Nucleus accumbens (tissue), 56 donors: ENCODE measurements at places on chromosomes 11 and 22.

DNA sequence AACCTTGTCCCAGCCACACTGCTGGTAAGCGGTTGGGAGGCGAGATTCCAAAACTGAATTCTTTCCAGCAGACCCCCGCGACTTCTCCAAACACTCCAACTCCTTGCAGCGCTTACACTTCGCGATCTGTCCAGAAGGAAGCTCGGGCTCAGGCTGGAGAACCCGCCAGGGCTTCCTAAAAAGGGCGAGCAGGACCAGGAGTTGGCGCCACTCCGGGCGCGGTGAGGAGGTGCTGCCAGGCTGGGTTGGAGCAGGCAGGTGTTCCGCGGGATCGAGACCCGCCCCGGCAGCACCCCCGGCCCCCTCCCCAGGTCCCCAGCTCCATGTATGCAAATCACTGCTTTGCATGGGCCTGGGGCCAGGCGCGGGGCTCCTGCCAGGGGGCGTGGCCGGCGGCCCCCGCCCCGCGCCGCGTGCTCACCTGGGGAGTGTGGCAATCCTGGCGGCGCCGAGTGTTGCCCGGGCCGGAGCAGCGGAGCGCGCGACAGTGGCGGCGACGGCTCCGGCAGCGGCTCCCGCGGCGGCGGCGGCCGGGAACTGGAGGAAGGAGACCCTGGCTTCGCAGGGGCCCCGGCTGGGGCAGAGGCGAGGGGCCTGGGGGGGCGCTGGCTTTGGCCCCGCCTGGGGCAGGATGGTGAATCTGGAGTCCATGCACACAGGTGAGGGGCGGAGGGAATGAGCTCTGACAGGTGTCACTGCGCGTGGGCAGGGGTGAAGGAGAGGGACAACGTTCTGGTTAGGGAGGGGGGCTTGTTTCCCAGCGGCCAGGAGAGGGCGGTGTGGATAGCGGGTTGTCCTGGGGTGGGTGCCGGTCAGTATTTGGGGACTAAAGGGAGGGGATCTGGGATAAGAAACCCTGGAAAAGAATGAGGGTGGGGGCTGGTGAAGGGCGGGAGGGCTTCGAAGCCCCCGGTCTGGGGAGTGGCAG, at the start of gene POU2F3:
TSS of gene POU2F3 (plus strand) at position 428 of the 928 bp plus-strand sequence. CDS start at position 632, 204 bp downstream.
- DNase-seq: no peak

- no peak for DNase-seq
Measured at GRCh38 chr11:91794146-91794545, 430.5 kb upstream of the FAT3 start.

- DNase-seq: no peak
Measured at GRCh38 chr11:67024966-67025365, 2.0 kb downstream of the SYT12 start.

- DNase-seq: no peak
Measured at GRCh38 chr22:27983361-27983791, 64.3 kb upstream of the PITPNB start.

DNA sequence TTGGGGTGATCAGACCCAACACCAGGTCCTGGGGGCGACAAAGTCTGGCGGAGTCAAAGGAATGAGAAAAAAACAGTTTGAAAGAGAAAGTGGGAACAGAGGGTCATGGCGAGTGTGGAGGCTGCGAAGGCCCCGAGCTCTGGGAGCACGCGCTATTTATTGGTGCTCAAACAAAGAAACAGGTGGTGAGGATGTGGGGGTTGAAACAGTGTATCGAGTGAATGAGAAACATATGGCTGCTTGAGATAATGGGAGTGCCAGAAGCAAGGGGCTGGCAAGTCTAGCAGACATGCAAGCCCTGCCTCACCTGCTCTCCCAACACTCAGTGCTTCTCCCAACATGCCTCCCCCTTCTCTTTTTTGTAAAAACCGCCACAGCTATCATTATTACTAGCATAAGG, 7.8 kb upstream of the DUSP18 start:
- DNase-seq: no peak

GRCh38 chr11:33178443-33179180, 17.3 kb upstream of the CSTF3 start:
- no peak for DNase-seq
